ENCODE measurements at places on chromosomes 13 and 19.
A peak's percentile ranks its signal among the peaks of the same experiment; 100 is the strongest.

DNA sequence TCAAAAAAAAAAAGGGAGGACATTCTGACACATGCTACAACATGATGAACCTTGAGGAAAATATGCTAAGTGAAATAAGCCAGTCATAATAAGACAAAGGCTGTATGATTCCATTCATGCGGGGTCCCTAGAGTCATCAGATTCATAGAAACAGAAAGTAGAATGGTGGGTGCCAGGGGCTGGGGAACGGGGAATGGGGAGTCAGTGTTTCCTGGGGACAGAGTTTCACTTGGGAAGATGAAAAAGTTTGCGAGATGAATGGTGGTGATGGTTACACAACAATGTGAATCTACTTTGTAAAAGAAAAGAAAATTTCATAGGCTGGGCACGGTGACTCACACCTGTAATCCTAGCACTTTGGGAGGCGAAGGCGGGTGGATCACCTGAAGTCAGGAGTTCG, 6.1 kb upstream of the CLEC4G start:
- DNase-seq, result no peak

DNA sequence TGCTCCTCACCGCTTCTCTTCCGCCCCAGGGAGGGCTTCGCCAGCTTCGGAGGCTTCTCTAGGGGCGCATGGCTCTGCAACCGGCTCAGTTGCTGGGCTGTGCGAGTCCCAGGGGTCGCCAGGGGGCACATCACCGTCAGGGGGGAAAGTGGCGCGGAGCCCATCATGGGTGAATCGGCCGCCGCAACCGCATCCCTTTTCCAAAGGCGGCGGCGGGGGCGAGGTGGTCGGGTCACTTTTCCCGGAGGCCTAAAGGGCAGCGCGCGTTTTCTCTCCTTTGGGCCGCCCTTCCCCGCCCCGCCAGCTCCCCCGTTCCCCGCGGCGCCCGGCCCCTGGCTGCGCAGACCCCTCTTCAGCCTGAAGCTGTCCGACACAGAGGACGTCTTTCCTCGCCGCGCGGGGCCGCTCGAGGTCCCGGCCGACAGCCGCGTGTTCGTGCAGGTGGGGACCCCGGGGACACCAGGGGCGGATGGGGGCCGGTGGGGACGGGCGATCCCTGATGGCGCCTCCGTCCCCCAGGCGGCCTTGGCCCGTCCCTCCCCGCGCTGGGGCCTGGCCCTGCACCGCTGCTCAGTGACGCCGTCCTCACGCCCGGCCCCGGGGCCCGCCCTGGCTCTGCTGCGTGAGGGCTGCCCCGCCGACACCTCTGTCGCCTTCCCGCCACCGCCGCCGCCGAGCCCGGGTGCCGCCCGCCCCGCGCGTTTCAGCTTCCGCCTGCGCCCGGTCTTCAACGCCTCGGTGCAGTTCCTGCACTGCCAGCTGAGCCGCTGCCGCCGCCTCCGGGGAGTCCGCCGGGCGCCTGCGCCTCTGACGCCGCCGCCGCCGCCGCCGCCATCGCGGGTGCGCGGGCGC, 1.7 kb downstream of the TGFBR3L start:
- no peak for DNase-seq

DNA sequence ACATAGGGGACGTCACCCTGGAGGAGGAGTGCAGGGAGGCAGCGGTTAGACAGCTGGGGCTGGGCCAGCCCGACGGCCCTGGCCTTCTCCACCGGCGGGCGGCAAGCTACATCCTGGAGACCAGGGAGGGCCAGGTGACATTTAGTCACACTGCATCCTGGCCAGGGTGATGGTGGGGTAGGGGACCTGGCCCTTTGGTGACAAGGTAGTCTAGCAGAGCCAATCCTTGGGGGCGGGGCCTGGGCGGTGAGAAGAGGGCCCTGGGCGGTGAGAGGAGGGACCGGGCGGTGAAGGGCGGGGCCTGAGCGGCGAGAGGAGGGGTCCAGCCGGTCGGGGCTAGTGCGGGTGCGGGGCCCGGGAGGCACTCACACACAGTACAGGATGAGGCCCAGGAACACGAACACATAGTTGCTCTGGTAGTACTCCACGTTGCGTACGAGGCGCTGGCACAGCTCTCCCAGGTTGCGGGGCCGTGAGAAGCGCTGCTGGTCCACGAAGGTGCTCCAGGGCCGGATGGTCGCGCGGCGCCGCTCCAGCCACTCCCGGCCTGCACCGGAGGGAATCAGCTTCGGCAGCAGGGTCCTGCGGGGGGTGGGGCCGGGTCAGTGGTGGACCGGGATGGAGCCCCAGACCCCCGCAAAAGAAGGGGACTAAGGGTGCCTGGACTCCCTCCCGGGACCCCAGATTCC, 610 bp downstream of the RABAC1 start:
- DNase-seq, result peak; percentile 73

GRCh38 chr19:40549007-40549708, 27.5 kb upstream of the SHKBP1 start:
- peak; percentile 64 for DNase-seq

- DNase-seq, result no peak
Measured at GRCh38 chr13:43805071-43805468, 18.3 kb upstream of the ENOX1 start.

- DNase-seq, result no peak
Measured at GRCh38 chr13:37340901-37341670, 235.6 kb upstream of the CSNK1A1L start.

DNA sequence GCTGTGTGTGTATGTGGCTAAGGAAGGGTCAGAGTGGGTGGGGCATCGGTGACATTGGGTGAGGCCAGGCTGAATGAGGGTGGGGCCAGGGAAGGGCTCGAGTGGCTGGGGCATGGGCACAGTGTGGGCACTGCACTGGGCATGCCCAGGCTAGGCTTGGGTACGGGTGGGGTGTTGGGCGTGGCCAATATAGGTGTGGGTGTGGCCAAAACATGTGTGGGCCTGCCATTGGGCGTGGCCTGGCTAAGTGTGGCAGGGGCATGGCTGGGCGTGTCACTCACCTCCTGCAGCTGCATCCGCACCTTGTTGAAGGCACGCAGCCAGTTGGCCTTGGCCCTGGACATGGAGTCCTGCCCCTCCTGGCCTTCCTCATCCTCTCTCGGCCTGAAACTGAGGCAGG, 33.2 kb downstream of the UNC13A start:
- no peak for DNase-seq

GRCh38 chr19:6660930-6661329, 9.0 kb downstream of the TNFSF14 start:
- DNase-seq, result no peak

DNA sequence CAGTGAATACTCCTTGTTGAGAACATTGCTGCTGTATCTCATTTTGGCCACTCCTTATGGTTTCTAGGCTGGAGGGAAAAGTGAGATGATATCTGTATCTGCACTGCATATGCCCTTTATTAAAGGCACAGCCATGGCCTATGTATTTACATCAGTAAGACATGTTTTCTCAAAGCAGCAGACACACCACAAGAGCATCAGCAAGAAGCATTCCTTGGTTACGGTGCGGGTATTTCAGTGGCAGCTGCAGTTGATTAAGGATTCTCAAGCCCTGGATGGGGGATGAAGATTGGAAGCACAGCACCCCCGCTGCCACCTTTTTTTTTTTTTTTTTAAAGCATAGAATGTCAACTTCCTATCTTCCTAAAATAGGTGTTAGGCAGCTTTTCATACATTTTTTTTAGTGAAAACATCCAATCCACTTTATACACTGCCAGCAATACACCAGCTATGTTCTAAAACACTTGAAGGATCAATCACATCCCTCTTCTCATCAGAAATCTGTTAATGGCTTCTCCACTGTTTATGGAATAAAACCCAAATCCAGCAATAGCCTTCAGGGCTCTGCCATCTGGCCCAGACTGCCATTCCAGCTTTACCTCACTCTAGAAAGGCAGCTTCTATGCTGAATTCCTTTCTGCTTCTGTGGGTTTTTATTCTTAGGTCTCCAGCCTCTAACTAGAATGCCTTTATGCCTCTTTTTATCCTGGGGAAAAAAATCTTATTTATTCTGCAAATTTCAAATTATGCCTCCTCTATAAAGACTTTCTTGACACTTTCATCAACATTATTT, 331.0 kb downstream of the DNAJC15 start:
- no peak for DNase-seq

GRCh38 chr13:75489502-75490263, 7.7 kb upstream of the TBC1D4 start:
- DNase-seq, result no peak

DNA sequence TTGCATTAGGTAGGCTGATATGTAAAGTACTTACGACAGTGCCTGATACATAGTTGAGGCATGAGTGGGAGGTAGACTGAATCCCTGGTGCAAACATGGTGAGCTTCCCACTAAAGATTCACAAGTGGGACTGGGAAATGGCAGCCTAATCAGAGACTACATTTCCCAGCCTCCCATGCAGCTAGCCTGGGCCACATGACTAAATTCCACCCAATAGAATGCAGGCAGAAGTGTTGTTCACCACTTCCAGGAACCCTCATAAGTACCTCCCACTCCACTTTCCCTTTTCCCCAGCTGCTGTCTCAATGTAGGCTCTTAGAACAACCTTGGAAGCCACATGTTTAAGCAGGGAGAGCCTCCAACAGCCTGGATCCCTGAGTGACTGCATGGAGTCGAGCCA, 104.9 kb downstream of the CACNA1A start:
- DNase-seq, result no peak

DNA sequence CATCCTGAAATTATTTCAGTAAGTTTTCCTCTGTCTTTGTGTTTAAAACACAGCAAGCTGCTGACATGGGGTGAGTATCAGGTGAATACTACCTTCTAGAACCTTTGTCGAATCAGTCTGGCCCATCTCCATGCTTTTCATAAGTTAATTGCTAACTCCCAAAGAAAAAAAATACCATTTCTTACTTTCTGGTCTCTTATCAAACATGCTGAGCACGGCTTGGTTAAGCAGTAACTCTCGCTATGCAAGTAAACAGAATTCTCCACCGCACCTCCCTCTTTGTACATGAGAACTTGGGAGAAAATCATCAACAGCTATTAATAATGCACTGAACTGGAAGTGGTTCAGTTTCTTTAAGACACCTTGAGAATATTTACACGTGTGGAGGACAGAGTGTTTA, 88.6 kb downstream of the FGF9 start:
- no peak for DNase-seq

GRCh38 chr19:52099497-52100138, 4.1 kb upstream of the ZNF841 start:
- DNase-seq, result no peak

DNA sequence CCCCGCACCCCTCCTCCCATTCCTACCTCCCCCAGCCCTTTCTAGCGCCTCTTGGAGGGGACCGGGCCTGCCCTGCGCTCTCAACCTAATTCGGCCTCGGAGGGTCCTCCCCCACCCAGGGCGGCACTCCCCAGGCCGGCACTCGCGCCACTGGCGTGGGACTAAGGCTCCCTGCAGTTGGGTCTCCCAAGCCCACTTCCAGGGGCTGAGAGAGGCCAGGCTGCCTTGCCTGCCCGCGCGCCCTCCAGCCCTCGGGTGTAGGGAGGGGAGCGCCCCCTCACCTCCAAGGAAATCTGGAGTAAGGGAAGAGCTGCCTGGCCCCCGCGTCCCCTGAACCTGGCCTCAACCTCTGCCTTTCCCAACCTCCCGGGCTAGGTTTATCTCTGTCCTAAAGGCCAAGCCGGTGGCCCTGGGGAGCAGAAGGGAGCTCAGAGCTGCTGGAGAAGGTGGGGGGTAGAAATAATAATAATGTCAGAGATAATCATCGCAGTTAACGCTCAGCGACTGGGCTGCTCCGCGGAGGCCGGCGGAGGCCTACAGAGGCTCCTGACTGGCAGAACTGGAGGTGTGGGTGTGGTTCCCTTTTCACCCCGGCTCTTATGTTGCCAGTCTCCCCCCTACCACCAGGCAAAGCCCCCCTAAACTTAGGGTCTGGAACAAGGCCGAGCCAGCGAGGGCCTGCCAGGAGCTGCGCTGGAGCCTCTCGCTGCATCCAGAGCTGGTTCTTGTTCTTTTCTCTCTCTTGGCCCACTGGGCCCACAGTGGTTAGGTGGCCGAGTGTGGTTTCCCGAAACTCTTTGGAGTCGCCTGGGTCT, 9.6 kb downstream of the ZIC2 start:
- no peak for DNase-seq

DNA sequence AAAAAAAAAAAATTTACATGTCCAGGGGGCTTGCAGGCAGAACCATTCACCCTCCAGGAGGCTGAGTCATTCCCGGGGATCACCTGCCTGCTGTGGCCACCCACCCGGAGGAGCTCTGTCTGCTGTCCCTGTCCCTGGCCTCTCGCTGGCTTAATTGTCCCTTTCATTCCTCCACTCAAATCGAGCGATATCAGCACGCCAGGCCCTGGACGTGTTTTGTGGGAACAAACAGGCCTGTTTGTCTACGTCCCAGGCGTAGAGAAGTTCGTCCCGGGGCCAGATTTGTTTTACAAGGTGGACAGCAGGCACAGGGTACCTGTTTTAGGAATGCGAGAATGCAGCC, 21.2 kb downstream of the SULT2B1 start:
- no peak for DNase-seq

DNA sequence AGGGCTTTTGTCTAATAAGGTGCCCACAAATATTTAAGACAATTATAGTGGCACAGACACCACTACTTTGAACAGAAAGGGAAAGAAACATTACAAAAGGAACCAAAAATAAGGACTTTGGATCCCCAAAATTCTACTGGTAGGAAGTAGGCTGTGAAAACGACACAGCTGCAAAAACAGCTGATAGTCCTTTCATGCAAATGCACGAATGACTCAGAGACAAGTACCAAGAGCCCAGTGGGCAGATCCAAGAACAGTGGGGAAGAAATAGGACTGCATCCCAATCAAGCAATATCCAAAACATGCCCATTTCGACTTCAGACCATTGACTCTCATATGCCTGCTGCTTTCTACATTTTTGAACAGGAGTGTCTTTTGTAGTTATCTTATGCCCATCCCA, 269.4 kb upstream of the NBEA start:
- DNase-seq, result no peak
